ENCODE measurements at places on chromosomes 4 and X.

DNA sequence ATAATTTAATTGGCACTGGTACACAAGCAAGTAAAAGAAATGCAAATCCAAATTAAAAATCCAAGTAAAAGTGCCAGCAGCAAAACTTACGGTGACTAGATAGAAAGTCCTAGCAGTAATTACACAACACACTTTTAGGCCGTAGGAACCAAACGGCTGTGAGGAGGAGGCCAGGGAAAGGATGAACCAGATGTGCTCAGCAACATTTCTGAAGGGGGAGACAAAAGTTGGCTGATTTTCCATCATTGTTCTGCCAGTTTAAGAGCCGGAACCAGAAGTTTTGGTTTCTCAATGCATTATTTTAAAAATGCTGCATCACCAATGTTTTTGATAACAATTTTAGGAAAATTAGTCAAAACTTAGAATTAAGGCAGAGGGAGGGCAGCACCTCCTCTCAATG, 68.7 kb upstream of the ENPP6 start:
- no peak for DNase-seq

DNA sequence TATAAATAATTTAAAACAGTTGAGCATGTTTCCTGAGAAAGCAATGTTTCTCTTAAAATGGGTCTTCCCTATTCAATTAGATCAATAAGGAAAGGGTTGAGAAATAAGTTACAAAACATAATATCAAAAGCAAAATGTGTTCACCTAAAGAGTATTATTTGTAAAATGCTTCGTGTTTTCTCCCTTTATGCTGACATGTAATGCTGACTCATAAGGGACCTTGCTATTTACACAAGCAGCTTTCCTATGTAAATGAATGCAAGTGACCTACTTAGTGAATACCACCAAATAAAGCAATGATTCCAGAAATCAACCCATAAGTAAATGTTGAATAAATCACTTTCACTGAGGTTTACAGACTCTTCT, 91.5 kb downstream of the ELOVL6 start:
- DNase-seq = no peak

GRCh38 chr4:95979961-95980876, 140.3 kb downstream of the PDHA2 start:
- no peak for DNase-seq

GRCh38 chr4:43564107-43564506, 671.6 kb downstream of the GRXCR1 start:
- no peak for DNase-seq

- DNase-seq = no peak
Measured at GRCh38 chr4:46185766-46186165, 61.9 kb upstream of the GABRG1 start.

DNA sequence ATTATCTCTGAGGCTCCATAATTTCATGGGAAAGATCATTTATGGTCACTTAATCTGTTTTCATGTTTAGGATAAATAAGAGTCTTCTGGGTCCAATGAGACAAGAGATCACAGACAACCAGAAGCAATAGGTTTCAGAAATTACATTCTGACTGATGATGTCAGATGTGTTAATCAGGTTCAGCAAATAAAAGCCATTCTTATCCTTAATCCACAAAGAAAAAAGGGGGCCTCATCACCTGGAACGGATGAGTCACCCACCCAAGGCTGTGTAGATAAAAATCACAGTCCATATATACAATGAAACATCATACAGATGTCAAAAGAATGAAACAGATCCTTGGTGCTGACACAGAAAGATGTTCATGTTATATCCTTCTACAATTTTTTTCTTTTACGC, 36.6 kb downstream of the SYTL4 start:
- DNase-seq = no peak

DNA sequence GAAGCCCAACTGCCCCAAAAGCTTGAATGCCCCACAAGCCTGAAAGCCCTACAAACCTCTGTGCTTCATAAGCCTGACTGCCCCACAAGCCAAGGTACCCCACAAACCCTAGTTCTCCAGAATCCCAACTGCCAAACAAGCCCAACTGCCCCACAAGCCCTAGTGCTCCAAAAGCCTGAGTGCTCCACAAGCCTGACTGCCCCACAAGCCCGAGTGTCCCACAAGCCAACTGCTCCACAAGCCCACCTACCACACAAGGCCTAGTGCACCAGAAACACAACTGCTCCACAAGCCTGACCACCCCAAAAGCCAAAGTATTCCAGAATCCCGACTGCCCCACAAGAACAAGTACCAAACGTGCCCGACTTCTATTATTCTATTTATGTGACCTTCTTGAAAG, 13.6 kb upstream of the HSFX3 start:
- no peak for DNase-seq

DNA sequence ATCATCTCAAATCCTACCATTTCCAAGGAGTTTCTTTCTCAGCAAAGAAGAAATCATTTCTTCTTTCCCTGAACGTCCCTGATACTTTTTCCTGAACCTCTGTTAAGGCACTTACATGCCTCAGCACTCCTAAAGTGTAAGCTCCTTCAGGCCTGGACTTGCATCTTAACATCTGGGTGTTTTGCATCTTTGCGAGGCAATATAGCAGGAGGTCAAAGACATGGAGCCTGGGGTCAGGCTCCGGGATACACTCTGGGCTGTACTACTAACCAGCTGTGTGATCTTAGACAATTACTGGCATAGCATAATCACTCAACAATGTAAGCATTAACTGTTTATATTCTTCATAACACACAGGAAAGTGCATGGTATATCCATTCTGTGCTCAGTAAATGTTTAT, 275.5 kb upstream of the BOD1L1 start:
- DNase-seq = no peak

DNA sequence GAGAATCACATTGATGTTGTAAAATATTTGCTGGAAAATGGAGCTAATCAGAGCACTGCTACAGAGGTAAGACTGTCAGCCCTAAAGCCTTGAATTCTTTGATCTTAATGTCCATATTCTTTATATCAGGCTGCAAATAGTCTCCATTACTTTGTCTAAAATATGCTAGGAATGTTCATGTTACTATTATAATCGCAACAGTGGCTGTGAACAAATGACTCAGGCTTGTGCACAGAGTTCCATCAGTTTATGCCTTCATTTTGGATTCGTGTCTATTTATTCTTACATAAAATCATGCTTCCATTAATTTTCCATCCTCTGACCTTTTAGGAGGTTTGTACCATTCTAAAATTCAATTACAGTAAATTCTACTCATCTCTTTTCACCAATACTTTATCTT, 182.7 kb downstream of the ANK2 start:
- DNase-seq = no peak

DNA sequence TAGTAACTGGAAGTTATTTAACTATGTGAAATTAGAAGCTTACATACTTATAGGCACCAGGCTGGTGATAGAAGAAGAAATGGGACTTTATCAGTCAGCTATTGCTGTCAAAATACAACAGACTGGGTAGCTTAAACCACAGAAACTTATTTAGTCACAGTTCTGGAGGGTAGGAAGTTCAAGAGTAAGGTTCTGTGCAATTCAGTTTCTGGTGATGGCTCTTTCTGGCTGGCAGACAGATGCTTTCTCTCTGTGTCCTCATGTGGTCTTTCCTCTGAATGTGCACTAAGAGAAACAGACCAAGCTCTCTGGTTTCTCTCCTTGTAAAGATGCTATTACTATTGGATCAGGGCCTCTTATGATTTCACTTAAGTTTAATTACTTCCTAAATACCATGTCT, 92.1 kb upstream of the ANKRD50 start:
- DNase-seq = no peak

GRCh38 chr4:45043911-45044310, 317.6 kb upstream of the GNPDA2 start:
- no peak for DNase-seq

DNA sequence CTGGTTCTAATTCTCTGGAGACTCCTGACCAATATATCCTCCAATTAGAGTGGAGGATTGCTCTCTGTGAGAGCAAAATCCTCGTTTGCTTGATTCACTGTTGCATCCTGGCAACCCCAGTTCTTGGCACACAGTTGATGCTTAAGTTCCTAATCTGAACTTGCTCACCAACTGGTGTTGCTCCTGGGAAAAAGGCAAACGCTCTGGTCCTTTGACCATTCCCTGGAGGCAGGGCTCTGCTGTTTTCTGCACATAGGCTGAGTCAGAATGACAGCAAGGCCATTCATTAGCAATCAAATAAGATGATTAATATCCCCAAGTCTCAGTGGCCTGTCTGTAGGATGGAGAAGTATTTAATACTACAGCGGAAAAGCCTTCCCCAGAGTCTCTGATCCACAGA, 172.7 kb upstream of the TBC1D9 start:
- DNase-seq = no peak

GRCh38 chrX:41616935-41617334, 71.8 kb upstream of the GPR34 start:
- DNase-seq = no peak

- no peak for DNase-seq
Measured at GRCh38 chr4:10656988-10657387, 27.6 kb downstream of the CLNK start.

GRCh38 chr4:158122501-158122900, 50.3 kb downstream of the GASK1B start:
- no peak for DNase-seq

GRCh38 chr4:1871471-1872021, 353 bp downstream of the NSD2 start:
- no peak for DNase-seq

DNA sequence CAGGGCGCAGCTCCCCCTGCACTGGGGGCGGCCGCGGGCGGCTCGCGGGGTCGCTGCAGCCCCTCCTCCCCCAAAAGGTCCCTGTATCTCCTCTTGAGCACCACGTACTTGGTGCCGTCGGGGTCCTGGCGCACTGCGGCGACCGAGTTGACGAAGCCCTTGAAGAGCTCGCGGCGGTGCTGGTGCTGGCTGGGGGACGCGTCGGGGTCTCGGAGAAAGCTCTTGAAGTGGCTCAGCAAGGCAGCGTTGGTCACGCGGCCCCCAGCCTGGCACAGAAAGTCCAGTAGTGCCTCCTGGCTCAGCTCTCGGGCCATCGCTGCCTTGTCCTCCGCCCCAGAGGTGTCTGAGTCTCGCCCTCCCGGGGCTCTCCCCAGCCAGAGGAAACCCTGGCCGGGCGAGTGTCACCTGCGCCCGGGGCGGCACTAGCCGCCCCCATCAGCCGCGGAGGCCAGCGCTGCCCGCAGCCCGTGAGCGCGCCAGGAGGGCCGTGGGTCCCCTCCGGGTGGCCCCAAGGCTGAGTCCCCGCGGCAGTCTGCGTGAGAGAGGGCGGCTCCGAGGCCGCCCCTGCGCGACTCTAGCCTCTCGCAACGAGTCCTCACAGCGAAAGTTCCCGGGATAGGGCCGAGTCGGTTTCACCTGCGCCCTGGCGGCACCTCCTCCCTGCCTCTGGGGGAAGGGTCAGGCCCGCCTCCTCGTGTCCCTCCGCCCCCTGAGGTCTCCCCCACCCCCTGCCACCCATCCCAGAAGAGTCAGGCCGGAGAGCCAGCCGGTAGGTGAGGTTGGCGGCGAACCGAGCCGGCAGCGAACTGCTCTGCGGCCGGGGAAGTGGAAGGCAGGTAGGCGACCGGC, at the start of gene SOWAHB:
Gene SOWAHB, minus strand, starts transcription at position 609 of the 849 bp plus-strand sequence. Its CDS starts 295 bp downstream, at position 314.
- no peak for DNase-seq

- DNase-seq = no peak
Measured at GRCh38 chr4:159290321-159291030, 187.6 kb downstream of the RAPGEF2 start.

DNA sequence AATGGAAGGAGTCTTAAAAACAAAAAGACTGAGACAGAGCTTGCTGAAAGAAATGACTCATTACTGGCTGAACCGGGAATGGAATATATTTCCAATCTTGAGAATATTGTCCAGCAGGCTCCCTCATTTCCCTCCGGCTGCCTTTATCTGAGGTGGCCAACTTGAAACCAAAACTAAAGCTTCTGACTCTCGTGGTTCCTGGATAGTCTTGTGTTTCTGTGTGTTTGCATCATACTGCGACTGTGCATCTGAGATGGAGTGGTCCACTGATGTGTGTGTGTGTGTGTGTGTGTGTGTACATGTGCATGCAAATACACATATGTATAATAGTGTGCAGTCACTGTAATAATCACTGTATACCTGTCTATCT, 145.6 kb upstream of the SCML1 start:
- DNase-seq = no peak

DNA sequence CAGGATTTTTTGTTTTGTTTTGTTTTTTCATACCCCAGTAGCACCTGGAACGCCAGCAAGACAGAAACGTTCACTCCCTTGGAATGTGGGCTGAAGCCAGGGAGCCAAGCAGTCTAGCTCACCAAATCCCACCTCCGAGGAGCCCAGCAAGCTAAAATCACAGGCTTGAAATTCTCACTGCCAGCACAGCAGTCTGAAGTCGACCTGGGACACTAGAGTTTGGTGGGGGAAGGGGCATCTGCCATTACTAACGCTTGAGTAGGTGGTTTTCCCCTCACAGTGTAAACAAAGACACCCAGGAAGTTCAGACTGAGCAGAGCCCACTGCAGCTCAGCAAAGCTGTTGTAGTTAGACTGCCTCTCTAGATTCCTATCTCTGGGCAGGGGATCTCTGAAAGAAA, 99.6 kb upstream of the FGF16 start:
- DNase-seq = no peak

- no peak for DNase-seq
Measured at GRCh38 chrX:71991164-71991563, 80.5 kb downstream of the NHSL2 start.

GRCh38 chr4:147576084-147576483, 41.1 kb upstream of the TMEM184C start:
- no peak for DNase-seq

GRCh38 chr4:61996943-61997342, 796.8 kb downstream of the ADGRL3 start:
- no peak for DNase-seq

GRCh38 chr4:4350909-4351308, 36.0 kb upstream of the NSG1 start:
- no peak for DNase-seq

- DNase-seq = no peak
Measured at GRCh38 chrX:9482408-9482807, 17.6 kb downstream of the TBL1X start.

DNA sequence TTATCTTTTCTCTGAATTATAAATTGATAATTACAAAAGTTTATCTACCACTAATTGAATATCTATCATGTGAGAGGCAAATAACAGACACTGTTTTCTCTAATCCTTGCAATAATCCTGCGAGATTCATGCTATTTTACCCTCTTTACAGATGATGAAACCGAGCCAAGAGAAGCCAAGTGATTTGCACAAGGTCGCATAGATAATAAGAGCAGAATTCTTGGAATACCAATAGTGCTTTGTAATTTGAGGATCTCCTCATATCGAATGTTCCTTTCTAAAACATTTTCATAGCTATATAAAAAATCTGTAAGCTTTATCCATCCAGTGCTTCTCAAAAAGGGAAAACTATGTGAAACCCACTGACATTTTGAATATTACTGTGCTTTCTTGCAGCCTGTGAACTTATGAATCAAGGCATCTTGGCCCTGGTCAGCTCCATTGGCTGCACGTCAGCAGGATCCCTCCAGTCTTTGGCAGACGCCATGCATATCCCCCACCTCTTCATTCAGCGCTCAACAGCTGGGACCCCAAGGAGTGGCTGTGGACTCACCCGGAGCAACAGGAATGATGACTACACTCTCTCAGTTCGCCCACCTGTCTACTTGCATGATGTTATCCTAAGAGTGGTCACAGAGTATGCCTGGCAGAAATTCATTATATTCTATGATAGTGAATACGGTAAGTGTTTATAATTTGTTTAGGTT, 743.8 kb upstream of the ATOH1 start:
- DNase-seq = no peak

- DNase-seq = no peak
Measured at GRCh38 chrX:54560411-54560810, 30.4 kb downstream of the GNL3L start.

GRCh38 chr4:62490635-62491034, 1290.5 kb downstream of the ADGRL3 start:
- no peak for DNase-seq
